ENCODE measurements at places on chromosomes 5 and 9.
A peak's percentile ranks its signal among the peaks of the same experiment; 100 is the strongest.

- no peak for DNase-seq
These were observed 10.0 kb upstream of the RETREG1 start for GRCh38 chr5:16626696-16627264.

DNA sequence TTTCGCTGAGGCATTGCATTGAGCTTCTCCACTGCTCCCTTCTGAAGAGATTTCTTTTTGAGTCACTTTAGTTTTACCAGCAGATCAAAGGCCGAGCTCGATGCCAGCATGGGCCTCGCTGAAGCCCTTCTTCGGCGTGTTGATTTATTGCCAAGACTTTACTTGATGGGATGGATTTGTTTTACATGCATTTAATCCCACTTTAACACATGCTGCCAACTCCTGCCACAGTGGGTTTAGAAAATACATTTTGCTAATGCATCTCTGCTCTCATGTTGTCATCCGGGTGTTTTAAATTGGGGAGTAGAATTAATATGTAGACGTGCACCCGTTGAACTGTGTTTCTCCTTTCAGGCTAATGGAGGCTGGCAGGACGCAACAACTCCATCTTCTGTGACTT is 218.3 kb downstream of the PBX3 start:
- no peak for DNase-seq

DNA sequence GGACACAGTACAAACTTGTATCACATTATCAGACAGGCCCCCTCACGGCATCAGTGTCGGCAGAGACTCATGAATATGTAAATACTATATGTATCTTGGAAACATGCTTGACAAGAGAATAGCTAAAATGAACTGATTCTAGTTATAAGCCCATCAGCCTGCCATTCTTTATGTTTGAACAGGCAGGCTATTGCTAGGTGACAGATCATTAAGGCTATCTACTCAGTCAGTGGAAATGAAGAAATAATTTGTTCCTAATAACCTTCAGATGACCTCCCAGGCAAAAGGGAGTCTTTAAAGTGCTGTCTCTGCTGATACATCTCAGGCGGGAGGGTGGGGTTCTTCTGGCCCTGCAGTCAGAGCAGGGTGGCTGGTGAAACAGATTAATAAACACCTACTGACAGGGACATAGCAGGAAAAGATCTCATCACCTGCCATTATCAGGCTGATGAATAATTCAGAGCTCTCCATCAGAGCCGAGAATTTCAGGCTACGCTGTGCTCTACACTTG is 394.2 kb downstream of the RASEF start:
- no peak for DNase-seq

GRCh38 chr9:89658401-89658800 is 53.6 kb downstream of the GADD45G start:
- DNase-seq = no peak

GRCh38 chr5:158108177-158108576 is 249.2 kb upstream of the CLINT1 start:
- no peak for DNase-seq

- no peak for DNase-seq
These were observed 321.4 kb upstream of the WWC1 start for GRCh38 chr5:167969998-167970397.

GRCh38 chr9:126516936-126517832 is 96.5 kb upstream of the LMX1B start:
- DNase-seq = peak; percentile 49

DNA sequence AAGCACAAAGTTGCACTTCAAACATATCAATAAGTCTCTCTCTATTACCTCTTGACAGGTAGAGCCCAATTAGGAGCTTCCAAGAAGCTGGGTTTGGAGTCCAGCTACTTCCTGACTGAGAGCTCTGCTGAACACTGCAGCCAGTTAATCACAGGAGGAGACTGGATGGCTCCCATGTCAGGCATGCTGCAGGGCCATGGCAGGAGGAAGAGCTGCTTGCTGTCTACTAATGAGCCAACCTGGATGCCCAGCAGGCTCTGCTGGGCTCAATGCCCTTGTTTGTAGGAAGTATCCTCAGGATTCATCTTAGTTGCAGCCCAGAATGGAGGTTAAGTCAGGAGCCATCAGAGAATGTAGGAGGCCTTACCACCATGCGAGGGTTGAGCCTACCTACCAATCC is 91.9 kb downstream of the TMEM215 start:
- no peak for DNase-seq

- DNase-seq = no peak
These were observed 11.6 kb upstream of the CDC23 start for GRCh38 chr5:138224712-138225111.

DNA sequence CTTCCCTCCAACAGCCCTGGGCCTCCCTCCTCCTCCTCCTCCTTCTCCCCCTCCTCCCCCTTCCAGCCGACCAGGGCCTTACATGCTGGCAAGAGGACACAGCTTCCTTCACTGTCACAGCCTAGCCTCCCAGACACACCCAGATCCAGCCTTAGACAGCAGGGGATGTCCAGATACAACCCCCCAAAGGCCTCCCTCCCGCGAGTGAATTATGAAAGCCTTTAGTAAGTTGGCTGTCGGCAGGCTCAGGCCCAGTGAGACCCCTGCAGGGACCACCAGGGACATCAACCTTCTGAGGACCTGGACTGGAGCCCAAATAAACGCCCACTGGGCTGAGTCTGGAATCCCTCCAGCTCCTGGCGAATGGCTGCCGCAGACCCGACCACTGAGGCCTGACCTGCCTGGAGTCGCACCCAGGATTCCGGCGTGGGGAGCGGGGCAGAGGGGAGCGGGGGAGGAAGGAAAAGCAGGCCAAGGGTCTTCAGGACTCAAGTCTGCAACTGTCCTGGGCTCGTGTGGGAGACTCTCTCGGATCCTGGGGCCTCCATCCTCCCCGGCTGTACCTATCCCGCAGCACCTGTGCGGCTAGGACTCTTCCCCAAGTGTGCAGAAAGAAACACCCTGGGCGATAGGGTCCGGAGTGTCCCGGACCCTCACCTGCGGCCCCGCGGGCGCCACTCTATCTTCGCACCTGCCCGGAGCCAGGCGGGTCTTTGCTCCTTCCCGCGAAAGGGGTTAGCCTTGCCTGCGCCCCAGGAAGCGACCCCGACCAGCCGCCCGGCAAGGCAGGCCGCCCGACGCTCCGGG is 705 bp downstream of the SEPTIN8 start:
- no peak for DNase-seq

GRCh38 chr9:129073404-129073803 is 7.5 kb upstream of the DOLPP1 start:
- no peak for DNase-seq

GRCh38 chr5:171521219-171521633 is 101.8 kb downstream of the FGF18 start:
- DNase-seq = peak; percentile 85
